Activated CD8-positive, alpha-beta memory T cell treated with anti-CD3 and anti-CD28 coated beads for 1 hour (primary cell): ENCODE measurements at places on chromosomes 6 and 20.

- no peak for DNase-seq
Measured at GRCh38 chr6:41774841-41775240, 4.9 kb downstream of the FRS3 start.

- no peak for DNase-seq
Measured at GRCh38 chr6:31966506-31966905, 5.4 kb downstream of the DXO start.

GRCh38 chr6:167678102-167679101 is 148.3 kb upstream of the AFDN start:
- no peak for DNase-seq

- no peak for DNase-seq
Measured at GRCh38 chr6:71211799-71212198, 76.8 kb upstream of the OGFRL1 start.

DNA sequence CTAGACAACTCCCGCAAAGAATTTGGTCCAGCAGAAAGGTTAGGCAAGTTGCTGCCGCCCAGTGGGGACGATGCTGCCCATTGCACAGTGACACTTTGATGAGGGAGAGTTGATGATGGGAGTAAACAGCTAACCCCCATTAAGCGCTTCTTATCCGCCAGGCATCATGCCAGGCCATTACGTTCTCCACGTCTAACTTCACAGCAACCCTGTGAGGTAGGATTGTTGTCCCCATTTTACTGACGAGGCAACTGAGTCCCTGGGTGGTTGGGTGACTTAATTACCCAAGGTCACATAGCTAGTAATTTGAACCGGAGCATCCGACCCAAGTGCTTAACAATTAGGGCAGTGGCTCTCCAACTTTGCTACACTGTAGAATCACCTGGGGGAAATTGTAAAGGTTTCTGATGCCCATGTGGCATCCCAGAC is 738 bp downstream of the RALGAPB start:
- DNase-seq, result no peak

DNA sequence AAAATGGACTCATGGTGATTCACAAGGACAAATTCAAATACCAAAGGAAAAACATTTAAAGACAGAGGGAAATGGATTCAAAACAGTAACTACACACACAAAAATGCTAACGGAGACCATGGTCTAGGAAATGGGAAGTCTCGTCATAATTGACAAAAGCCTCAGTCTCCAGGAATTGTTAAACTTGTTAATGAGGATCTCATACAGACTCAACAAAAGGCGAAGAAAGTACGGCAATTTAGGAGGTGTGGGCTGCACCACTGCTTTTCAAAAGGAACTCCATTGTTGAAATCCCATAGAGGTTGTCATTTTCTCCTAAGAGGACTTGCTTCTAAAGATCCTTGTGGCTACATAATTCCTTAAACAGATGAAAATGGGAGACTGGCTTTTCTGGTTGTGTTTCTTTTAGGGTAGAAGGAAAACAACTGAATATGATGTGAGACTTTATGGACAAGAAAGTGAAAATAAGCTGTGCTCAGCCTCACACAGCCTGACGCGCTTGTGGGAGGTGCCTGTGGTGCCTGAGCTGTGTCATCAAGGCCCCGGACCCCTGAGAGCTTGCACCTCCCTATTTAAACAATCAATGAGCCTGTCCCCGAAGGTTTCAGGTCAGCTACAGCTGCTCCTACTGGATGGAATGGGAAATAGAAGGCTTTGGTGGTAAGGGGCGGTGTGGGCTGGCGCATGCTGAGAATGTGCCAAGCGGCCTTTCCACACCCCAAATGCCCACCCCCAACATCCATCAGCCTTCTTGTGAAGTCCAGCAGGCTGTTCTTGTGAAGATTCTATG is 2.5 kb upstream of the CLDN20 start:
- DNase-seq, result no peak

- no peak for DNase-seq
Measured at GRCh38 chr6:90488816-90489215, 98.1 kb downstream of the MAP3K7 start.

GRCh38 chr6:97399208-97399607 is 116.2 kb upstream of the MMS22L start:
- DNase-seq, result no peak

DNA sequence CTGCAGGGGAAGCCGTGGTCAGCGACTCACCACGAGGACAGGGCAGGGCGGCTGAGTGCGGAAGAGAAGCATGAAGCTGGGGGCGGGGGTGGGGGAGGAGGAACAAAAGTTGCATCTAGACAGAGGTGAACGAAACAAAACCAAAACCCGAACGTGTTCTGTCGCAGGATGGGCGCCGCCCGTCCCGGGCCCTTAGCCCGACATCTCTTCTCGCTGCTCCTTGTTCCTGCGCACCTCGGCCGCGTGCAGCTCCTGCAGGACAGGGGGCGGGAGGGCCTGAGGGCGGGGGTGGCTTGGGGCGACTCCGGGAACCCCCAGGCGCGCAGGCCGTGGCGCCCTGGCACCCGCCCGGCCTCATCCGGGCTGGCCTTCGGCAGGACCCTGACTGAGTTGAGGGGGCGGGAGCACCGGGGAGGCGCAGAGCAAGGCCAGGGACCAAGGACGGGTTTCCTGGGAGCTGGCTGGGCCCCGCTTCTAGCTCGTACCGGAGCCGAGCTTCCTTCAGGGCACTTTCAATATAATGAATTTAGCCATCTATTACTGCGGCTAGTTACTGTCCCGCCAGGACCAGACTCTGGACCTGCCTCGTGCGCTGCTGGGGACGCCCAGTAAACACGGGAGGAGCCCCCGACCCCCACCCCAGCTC is 12.0 kb downstream of the STMN3 start:
- DNase-seq, result no peak

- no peak for DNase-seq
Measured at GRCh38 chr6:43856005-43856765, 86.2 kb downstream of the VEGFA start.

DNA sequence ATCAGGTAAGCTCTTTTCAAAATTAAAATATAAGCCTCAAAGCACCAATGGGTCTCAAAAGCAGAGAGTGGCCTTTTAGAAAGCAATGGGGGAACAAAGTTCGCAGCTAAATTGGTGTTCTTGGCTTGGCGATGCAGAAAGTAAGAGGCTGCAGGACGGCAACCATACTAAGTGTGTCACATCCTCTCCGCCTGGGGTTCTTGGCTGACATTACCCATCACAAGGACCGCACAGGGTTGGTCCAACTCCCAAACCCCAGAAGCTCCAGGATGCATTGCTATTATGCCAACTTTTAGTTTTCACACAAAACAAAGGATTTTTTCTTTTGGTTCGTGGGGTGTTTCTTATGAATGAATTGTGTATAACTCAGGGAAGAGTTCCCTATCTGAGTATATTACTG is 124.8 kb downstream of the PRKN start:
- no peak for DNase-seq

GRCh38 chr6:85402071-85402470 is 47.8 kb upstream of the NT5E start:
- DNase-seq, result no peak

DNA sequence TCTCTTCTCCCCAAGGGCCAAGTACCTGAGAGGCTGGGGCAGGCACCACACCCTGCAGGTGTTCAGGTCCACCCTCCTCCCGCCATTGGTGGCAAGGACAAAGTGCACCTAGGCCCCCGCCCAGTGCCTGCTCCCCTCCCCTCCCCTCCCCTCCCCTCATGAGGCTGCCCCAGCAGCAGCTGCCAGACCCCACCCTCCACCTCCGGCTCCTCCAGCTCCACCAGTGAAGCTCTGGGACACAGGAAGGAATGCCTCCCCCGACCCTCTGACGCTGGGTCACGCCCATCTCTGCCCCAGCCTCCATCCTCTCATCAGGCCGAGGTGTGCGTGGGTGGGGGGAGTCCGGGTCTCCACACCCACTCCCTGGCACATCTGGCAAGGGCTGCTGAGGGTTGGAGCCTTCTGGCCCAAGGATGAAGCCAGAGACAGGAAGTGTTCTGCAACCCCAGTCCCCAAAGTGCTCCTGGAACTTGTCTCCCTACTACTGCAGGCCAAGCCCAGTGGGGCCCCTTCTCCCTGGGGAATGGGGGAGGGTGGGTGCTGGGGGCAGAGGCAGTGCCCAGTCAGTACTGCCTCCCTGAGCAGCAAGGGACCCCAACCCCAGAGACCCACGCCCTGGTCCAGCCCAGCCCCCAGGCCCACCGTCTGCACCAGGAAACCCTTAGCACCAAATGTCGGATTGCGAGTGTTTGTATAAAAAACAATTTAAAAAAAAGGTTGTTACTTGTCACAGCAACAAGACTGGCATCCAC is 1.6 kb upstream of the UCKL1 start:
- DNase-seq, result no peak

- DNase-seq, result no peak
Measured at GRCh38 chr6:124670801-124671200, 291.4 kb upstream of the RNF217 start.

GRCh38 chr20:32357375-32357868 is 709 bp upstream of the ASXL1 start:
- DNase-seq, result no peak

- DNase-seq, result no peak
Measured at GRCh38 chr20:57612436-57612835, 7.8 kb downstream of the ZBP1 start.

DNA sequence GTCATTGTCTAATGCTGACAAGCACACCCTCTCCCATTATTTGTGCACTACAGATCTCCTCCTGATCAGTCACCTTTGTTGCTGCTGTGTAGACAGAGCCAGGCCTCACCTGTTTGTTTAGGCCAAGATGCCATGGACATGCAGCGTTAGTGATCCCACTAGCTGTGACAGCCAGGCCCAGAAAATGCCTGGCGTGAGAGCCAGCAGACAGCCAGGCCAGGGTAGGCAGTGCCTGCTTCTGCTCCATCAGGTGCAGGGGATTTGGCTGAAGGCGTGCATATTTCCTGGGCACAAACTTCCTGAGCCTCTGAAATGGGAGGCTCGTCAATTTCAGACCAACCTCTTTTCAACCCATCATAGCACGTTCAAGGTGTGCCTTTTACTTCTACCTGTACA is 27.3 kb downstream of the MANBAL start:
- no peak for DNase-seq

GRCh38 chr20:18056174-18057100 is 1.3 kb downstream of the OVOL2 start:
- no peak for DNase-seq

GRCh38 chr6:113971741-113972140 is 793 bp upstream of the HDAC2 start:
- DNase-seq, result no peak

DNA sequence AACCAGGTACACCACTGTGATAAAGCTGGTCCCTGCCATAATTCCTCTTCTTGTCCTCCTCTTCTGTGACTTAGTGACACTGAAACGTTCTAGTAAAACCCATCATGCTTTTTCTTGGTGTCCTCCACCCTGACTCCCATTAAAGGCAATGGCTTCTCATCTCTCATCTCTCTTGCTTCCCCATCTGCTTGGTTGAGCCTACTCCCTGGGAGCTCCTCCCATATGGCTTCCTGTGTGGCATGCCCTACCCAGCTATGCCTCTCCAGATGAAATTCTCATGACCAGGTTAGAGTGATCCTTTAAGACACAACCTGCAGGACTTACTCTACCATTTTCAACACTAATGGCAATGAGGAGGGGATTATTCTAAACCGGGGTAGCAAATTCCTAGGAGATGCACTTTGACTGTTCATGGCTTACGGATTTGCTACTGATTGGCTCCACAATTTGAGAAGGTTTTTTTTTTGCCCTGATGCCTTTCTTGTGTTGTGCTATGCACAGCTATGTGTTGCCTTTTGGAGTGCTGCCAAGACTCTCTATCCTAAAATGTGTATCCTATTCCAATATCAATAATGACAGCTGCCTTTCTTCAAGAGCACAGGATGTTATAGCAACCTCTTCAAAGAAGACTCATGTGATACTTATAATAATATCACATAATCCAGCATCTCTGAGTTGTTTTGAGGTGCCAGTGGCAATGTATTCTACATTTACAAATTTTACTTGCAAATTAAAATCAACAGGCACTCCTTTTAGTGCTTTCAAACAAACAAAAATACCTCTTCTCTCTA is 6.1 kb downstream of the SIRPG start:
- DNase-seq, result no peak

DNA sequence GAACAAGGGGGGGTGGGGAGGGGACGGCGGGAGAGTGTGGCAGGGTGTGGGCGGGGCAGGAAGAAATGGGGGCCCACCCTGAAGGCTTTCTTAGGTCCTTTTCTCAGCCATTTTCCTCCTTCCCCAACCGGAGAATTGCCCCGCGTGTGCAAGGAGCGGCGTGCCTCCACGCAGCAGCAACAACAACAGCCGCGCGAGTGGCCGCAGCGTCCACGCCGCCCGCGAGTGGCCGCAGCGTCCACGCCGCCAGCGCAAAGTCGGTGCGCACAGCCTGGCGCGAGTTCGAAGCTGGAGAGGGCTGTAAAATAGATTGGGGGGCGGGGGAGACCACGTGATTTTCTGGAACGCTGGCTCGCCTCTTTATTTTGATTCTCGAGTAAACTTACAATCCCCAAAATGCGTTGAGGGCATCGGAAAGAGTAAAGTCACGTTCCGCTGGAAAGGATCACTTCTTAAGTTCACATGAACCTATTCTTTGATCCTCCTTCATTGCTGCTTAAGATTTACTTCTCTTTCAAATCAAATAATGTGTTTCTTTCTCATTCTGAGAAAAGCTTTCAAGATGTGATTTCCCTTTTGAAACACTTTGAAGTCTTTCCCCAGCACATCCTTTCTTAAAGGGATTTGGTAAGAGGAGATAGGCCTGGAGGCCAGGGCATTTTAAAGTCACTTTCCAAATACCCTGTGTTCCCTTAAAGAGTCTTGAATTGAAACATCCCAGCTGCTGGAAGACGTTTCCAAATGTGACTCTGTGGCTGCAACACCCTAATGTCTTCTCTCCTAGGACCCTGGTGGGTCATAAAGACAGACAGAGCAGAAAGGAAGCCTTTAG is 66.7 kb upstream of the ZNF217 start:
- no peak for DNase-seq
